Fibroblast of skin of right biceps (primary cell): ENCODE measurements at places on chromosomes 11 and 22.

- peak; percentile 6 for DNase-seq
Measured at GRCh38 chr11:82776377-82776776, 42.7 kb upstream of the FAM181B start.

DNA sequence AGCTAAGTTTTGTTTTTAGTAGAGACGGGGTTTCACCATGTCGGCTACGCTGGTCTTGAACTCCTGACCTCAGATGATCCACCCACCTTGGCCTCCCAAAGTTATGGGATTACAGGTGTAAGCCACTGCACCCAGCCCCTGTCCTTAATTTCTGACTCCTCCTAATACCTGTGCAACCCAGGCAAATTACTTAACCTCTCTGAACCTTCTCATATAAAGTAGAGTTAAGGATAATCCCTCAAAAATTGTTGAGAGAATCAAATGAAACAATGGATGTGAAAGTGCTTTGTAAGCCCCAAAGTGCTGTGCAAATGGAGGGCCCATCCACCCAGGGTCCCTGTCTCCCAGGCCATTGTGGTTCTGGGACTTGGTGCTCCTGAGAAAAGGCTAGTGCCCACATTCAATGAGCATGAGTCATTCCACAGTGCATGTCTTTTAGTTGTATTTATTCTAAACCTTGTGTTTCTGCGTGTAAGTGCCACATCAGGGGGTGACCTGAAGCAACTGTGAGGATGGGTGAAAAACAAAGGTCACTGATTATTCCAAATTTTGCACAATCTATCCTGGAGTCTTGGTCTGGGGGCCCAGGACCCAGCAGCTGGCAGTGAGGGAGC lies 61.4 kb upstream of the PTPRJ start:
- DNase-seq = no peak

- DNase-seq = no peak
Measured at GRCh38 chr22:36737776-36738175, 34.2 kb upstream of the CACNG2 start.

- DNase-seq = no peak
Measured at GRCh38 chr11:35286126-35286525, 133.2 kb downstream of the SLC1A2 start.

- no peak for DNase-seq
Measured at GRCh38 chr22:17700778-17701177, 62.2 kb downstream of the BCL2L13 start.

GRCh38 chr22:36374603-36375024 lies 13.2 kb downstream of the MYH9 start:
- DNase-seq = peak; percentile 58

DNA sequence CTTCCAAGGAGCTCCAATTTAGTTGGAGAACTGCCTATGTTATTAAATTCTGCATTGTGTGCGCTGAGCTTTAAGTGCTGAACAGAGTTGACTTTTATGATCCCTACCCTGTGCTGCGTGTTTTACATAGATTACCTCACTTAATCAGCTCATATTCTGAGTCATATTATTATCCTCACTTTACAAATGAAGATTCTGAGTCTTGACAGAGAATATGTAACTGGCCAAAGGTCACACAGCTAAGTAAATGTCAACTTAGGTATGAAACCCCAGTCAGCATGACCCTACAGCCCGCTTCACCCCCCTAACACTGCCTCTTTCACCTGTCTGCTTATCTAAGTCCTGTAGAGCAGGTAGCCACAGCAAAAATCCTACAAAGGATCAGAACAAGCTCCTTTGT lies 19.8 kb upstream of the TMPRSS5 start:
- no peak for DNase-seq

- peak; percentile 2 for DNase-seq
Measured at GRCh38 chr11:134476435-134477021, 64.5 kb upstream of the B3GAT1 start.

GRCh38 chr22:19631899-19632667 lies 82.2 kb upstream of the SEPTIN5 start:
- DNase-seq = peak; percentile 41

- no peak for DNase-seq
Measured at GRCh38 chr11:114569801-114570200, 10.1 kb upstream of the NXPE1 start.

- peak; percentile 48 for DNase-seq
Measured at GRCh38 chr11:10267821-10268220, 26.2 kb downstream of the SBF2 start.

- DNase-seq = peak; percentile 34
Measured at GRCh38 chr11:27532652-27533325, 26.2 kb upstream of the LIN7C start.

DNA sequence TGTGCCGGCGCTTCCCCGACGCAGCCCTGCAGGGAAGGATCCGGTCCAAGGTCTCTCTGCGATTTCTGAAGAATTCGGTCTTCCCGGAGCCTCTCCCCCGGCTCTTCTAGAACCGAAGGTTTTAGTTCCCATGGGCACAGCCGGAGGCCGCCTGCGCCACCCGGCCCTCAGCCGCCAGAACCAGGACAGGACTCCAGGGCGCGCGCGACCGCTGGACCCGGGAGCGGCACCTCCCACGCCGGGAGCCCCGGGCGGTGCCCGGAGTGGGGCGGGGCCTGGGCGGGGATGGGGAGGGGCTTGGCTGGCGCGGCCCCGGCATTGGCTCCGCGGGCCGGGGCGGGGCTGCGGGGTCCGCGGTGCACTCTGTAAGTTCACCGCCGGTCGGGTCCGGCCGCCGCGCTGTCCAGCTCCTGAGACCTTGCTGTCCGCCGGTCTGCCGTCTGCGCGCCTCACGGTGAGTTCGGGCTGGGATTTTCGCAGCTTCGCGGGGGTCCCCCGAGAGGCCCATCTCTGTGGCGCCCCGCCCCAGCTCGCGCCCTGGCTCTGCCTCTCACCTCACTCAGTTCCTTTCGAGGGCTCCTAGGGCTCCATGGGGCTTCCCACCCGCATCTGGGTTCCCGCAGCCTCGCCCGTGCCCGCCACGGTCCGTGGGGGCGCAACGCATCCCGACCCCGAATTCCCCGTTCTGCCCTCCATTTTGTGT lies at the start of gene CDC42EP2:
TSS of gene CDC42EP2 (plus strand) at position 366 of the 703 bp plus-strand sequence. CDS start 6,033 bp downstream, outside the sequence.
- peak; percentile 75 for DNase-seq

GRCh38 chr11:97722721-97723120 lies 1298.0 kb upstream of the CNTN5 start:
- DNase-seq = no peak

DNA sequence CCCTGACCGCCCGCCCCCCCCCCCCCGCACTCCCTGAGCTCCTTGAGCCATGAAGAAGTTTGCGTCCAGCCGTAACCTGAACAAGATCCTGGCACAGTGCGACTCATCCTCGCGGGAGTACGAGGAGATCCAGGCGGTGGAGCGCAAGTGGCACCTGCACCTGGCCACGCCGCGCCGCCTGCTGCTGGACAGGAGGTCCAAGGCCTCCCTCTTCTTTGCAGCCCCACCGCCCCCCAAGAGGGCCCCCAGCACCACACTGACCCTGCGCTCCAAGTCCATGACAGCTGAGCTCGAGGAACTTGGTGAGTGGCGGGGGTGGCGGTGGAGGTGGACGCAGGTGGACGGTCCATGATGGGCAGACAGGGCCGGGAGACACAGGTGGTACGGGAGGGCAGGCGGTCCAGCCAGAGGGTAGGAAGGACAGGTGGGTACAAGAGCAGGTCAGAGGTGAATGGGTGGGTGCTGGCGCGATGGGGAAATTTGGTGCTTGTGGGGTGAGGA lies 32.1 kb upstream of the ACR start:
- no peak for DNase-seq

- no peak for DNase-seq
Measured at GRCh38 chr11:27949951-27950738, 157.8 kb downstream of the KIF18A start.

- DNase-seq = no peak
Measured at GRCh38 chr22:29201782-29202181, 3.9 kb upstream of the EMID1 start.

GRCh38 chr11:121696177-121696871 lies 243.6 kb upstream of the SORL1-AS1 start:
- DNase-seq = no peak

DNA sequence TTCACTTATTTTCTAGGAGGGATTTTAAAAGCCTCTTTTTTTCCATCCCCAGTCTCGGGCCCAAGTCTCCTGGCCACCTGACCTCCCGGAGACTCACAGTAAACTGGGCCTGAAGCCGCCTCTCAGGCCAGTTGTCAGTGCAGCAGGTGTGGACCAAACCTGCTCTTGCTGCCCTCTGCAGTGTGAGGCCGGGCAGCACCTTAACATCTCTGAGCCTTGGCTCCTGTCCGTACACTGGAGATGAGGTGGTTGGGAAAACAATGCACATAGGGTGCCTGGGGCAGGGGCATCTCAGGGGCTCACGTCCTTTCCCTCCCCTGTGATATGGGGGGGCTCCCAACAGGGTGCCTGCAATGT lies 45.1 kb downstream of the PHF21B start:
- no peak for DNase-seq

DNA sequence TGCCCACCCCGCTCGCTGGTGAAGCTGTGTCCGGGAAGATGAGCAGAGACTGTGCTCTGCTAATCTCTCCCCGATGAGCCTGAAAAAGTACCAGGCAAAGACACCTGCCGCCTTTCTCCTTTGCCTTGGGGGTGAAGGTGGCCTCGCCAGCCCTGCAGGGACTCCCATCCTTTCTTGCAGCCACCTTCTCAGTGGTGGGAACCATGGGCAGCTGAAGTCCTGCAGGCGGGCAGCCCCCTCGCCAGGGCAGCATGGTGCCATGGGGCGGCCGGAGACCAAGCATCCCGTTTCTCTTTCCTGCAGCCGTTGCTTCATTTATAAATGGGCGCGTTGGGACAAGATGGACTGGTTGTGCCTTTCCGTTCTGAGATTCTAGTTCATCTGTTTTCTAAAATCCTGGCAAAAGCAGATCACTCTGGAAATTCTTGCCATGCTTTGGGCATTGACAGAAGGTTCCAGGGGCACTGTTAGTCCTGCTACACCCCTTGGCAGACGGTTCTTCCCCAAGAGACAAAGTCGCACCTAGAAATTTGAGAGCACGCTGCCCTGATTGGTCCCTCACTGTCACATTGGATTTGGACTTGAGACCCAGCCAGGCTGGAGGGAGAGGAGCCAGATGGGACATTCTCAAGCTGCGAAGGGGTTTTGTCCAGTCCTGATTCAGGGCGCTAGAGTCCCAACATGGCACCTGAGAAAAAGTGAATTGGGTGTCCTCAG lies 7.5 kb downstream of the CTTN start:
- DNase-seq = no peak

DNA sequence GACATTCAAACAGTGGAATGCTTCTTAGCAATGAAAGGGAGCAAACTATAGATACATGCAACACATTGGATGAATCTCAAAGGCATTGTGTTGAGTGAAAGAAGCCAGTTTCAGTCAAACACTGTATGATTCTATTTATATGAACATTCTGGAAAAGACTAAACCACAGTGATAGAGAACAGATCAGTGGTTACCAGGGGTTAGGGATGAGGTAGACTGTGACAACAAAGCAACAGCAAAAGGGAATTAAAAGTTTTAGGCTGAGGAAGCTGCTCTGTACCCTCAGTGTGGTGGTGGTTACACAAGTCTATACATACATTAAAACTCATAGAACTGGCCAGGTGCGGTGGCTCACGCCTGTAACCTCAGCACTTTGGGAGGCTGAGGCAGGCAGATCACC lies 23.0 kb downstream of the FDX1 start:
- DNase-seq = no peak

DNA sequence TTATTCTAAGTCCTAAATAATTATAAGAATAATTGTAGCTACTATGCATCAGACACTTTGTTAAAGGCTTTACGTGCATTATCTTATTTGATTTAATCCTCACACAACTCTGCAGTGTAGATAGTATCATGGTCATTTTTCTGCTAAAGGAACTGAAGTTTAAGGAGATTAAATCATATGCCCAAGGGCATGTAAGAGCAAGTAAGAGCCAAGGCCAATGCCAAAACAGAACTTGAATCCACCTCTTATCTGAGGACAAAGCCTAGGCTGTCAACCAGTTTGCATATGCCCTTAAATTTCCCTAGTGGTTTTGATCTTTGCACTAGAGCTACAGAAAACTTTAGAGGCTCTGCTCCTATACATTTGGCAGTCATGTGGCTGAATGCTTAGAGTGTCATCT lies 65.6 kb upstream of the OR5AK2 start:
- DNase-seq = no peak

DNA sequence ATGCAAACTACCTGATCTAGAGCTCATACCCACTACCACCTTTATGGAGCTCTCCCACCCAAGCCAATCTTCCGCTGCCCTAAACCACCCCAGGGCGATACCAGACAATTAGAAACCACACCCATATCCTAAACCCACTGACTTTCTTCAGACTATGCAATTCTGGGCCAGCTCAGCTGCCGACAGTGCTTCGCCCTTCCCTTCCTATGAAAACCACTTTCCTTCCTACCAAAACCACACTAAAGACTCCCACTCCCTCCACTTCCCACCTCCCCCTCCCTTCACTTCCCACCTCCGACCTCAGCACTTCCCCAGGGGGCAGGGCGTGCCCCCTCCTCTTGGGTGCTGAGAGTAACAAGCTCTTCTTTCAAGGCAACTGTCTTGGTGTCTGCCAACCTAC lies 25.1 kb downstream of the B3GAT1 start:
- no peak for DNase-seq

DNA sequence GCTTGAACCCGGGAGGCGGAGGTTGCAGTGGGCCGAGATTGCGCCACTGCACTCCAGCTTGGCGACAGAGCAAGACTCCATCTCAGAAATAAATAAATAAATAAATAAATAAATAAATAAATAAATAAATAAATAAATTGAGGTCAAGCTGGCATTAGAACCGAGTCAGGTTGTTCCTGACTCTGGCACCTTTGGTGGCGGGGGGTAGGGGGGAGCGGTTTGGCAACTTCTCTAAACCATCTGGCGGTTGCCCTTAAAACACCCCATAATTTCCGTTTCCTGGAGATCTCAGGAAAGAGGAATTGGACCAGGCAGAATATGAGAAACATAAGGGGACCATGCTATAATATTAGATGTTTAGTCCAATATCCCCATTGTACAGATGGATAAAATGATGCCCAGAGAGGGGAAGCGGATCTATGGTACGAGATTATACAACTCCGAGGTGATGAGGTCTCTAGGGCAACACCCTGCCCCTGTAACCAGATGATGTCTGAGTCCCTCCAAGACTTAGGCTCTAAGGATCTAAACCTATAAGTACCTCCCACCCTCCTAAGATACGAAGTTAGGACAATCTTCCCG lies 785 bp downstream of the CLPB start:
- no peak for DNase-seq

- peak; percentile 85 for DNase-seq
Measured at GRCh38 chr22:29625090-29625825, 21.8 kb downstream of the NF2 start.

DNA sequence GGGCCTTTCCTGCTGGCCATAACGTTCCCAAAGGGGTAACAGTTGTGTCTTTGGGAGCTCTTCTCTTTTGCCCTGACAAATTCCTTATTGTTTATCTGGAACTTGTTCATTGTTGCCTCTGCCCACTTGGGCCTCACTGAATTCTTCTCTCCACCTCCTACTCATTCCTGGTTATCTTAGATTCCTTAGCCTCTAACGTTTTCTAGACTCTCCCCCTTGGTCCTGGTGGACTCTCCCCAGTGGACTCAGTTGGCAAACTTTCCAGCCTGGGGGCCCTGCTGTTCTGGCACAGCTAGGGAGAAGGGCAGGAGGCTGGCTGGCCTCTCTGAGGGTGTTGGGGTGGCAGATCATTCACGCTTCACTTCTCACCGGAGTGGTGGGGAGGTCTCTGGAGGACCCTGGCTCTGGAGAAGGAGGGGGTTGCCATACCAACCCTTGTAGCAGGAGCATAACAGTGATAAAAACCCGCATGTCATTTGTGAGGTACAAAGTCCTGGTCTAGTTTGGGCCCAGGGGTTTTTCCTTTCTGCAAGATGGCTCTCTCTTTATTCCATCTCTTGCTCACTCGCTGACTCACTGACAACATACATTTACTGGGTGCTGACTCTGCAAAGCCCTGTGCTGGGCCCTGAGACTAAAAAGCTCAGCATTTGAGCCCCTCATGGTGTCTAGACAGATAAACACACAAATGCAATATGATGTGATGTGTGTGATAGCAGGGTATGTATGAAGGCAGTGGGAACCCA lies 39.7 kb downstream of the YWHAH start:
- DNase-seq = no peak
